ENCODE measurements at places on chromosomes 16 and 17.

DNA sequence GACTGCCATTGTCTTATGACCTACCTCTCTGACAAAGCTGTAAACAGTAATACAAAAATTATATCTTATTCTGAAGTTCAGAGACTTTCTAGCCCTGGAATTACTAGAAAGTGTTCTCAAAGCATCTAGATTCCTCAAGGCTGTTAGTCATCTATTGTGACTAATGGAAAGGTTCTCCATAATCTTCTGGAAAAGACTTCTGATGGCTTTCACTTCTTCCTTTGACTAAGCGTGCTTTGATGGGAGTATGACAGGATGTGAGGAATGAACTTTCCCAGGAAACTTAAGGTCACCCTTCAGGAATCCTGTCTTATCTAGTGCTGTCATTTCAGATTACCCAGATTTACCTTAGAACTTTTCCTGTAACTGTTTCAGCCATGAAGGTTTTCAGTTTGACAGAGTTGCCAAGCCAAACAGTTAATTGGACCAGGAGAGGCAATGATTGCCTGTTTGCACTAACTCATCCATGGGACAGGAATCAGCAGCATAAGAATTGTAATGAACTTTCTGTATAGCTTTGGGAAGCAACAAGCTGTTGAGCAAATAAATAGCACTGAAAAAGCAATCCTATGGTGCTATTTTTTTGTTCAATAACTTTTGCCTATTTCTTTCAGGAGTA, 43.5 kb downstream of the AP2B1 start:
- no peak for DNase-seq

- DNase-seq = peak; percentile 65
Measured at GRCh38 chr17:75289832-75290337, 652 bp upstream of the SLC25A19 start.

- no peak for DNase-seq
Measured at GRCh38 chr16:88345721-88346560, 36.8 kb upstream of the ZNF469 start.

DNA sequence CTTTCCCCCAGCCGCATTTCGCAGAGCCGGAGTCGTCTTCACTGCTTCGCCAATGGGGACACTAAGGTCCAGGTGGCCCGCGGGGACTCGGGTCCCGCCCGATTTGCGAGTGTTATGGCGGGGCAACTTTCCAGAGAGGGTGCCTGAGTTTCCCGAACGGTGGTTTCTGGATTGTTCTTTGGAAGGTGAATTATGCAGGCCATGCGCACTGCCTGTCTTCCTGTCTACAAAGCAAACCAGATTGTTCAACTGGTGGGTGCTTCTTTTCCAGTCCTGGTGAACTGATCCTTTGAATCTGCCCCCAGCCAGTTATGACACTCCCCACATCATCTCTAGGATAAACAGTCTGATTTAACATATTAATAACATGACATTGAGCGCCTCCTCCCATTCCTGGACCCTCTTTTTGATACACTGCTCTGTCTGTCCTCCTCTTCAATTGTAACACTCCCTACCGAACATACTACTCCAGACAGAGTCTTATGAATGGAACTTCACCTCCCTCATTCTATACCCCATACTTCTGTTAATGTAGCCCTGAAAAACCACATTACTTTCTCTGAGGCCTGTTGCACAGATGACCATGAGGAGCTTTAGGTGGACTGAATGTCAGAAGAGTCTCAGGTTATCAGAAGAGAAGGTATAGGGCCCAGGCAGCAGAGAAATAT, 159.0 kb downstream of the RAB11FIP4 start:
- no peak for DNase-seq

- DNase-seq = peak; percentile 21
Measured at GRCh38 chr17:36705874-36706731, 104.7 kb downstream of the MRM1 start.

DNA sequence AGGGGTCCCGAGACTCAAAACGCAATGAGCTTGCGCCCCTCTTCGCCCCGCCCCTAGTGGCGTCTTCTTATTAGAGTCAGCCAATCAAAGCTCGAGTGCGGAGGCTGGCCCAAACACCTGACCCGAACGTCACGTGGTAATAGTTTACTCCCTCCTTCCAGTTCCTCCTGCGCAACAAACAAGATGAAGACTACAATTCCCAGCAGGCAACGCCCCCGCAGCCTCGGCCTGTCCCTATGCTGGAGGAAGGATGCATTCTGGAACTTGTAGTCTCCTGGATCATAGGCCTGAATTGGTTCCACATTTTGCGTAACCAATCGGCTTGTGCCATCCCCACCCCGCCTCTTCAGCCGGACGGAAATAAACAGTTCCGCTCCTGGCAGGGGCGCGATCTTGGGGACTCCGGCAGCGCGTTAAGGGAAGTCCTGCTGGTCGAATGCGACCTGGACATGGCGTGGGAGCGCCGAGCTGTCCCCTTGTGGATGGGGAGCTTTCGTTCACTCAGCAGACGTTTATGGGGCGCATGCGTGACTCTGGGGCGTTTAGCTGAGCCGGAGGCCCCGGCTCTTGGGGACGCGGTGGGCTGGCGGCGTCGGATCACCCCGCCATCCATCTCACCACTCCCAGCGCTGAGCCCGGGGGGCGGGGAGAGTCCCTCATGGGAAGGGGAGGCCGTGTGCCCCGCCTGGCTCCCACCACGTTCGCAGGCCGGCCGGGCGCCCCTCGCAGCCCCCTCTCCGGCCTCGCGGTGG, at the start of gene WBP2:
Gene WBP2 (minus strand): TSS at position 26 of the 752 bp plus-strand sequence. CDS start 38 bp downstream, outside the sequence.
- DNase-seq = peak; percentile 98
